ENCODE measurements at places on chromosomes 5 and 9.

DNA sequence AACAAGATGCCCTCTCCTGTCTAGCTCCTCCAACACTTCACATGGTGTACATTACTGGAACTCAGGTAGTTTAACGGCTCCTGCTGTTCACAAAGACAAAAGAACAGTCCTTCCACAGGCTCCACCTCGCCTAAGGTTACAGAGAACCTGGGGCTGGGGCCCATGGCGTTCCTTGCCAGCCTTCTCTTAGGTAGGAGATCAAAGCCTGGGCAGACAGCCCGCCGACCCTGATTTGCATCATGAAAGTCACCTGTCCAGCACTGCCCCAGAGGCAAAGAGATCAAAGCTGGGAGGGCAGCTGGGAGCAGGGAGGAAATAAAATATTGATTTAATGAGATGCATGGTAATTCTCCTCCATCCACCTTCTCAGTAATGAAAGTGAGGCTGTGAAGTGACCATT lies 115.0 kb upstream of the SLIT3 start:
- no peak for DNase-seq

- no peak for DNase-seq
These were observed 34.8 kb upstream of the GLRX start for GRCh38 chr5:95857185-95857945.

GRCh38 chr5:74360535-74361210 lies 279.9 kb downstream of the ENC1 start:
- peak; percentile 4 for DNase-seq

DNA sequence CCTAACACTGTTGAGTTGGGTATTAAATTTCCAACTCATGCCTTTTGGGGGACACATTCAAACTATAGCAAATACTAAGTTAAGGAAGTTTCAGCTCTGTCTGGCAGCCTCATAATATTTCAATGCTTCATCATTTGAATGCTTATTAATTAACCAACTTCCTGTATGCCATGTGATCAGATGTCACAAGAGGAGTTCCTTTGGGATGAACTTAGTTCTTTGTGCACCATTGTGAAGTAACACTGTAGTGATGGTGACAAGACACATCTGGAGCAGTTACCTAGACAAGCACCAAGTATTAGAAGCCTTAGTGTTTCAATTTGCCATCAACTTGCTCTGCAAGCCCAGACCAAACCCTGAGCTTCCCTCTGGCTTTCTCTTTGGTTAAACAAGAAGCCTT lies 90.7 kb upstream of the IL12B start:
- no peak for DNase-seq

DNA sequence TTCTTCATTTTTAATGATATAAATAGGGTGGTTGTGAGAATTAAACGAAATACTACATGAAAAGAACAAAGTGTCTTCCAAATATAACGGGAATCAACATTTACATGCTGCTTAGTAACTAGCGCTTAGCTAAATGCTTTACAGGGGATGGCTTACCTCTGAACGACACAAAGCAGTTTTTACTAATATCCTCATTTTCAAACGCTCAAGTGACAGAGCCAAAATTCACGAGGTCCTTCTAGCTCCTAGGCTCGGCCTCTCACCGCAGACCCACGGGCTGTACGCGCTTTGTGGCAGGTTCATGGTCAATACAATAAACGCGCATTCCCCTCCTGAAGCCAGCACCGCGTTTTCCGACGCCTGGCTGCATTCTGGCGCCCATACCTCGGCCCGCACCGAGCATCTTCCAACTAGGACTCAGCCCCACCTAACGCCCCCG lies 442 bp downstream of the ZNF510 start:
- no peak for DNase-seq

- peak; percentile 14 for DNase-seq
These were observed 56.3 kb upstream of the KCNN2 start for GRCh38 chr5:114305402-114306207.

DNA sequence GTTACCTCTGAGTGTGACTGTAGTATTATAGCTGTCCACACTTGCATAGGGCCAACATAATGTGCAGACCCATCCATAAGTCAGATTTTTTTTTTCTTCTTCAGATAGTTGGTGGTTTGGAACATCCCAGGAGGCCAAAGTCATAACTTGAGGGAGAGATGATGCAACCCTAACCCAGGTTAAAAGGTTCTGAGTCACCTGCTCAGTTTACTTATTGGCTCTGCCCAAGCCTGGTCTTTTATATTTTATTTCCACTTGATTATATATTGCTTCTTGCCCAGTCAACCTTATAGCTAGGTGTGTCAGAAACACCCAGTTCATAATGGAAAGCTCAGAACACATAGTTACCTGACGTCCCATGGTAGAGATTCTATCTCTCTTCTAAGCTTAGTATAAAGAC lies 113.1 kb upstream of the PCSK1 start:
- DNase-seq = no peak
